Activated CD8-positive, alpha-beta memory T cell treated with anti-CD3 and anti-CD28 coated beads for 1 hour (primary cell): ENCODE measurements at places on chromosomes 7 and 10.

DNA sequence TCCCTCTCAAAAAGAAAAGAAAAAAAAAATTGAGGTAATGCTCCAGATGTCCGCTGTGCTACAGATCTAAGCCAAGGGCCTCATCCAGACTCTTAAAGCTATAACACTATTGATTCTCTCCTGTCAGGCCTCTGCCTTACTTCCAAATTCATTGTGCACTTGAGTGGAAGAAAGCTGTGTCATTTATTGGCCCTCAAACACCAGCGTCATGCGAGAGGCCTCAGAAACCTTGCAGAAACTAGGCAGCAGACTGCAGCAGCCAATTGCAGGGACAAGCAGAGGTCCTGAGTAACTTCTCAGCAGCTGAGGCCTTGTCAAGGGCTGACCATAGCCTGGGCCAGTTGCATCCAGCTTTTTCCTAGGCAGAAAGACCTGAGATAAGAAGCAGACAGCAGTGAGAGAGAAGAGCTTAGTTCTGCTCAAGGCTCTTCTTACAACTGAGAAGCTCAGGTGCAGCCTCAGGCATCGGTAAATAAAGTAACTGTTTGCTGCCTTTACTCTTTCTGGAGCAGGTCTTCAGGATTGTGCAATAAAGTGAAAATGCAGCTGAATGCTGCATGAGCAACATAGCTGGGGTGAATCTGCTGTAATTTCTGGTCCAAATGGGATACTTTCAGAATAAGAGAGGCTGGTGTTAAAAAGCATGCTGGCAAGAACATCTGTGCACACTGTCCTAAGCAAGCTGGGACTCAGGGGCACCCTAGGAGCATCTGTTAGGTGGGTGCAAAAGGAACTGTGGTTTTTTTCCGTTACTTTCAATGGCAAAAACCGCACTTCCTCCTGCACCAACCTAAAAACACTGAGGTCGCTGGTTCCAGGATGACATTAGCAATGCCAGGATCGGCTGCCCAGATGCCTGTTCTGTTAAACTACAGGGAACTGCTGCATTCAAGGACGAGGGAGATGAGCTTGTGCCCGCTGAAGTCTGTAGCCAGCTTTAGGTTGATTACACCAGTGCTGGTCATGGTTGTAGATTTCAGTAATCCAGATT lies 181.8 kb upstream of the PFKP start:
- DNase-seq, result no peak

DNA sequence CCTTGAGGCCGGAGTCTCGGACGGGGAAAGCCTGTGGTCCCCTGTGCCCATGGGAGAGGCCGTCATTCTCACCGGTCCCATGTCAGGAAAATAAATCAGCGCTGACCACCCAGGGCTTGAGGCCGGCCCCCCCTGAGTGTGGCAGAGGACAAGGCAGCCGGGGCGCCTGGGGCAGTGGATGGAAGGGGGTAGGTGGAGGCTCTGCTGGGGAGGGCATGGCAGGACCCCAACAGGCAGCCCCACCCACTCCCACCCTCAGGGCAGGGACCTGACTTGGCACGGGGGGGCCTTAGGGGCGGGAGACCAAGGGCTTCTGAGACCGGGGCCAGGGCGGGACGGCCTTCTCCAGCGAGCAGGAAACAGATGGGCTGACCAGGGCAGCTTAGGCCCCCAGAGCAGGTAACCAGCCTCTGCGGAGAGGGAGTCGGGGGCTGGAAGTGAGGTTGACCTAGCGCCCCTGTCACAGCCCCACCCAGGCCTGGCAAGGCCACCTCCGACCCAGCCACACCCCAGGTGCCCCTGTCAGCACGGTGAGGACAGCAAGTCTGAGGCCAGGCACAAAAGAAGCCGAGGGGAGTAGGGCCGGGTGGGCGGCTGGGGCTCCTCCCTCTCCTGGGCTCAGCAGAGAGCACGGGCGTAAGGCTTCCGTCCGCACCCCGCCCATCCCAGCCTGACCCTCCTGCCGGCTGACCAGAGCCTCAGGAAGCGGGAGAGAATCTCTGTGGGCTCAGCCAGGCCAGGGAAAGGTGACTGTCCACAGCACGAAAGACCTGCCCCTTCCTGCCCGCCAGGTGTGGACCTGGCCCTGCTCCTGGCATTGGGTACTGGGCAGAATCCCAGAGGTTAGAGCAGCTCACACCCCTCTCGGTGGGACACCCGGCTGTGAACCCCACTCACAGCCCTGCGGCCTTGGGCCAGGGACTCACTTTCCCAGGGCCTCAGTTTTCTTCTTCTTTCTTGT lies 87.4 kb downstream of the FOXL3 start:
- no peak for DNase-seq

DNA sequence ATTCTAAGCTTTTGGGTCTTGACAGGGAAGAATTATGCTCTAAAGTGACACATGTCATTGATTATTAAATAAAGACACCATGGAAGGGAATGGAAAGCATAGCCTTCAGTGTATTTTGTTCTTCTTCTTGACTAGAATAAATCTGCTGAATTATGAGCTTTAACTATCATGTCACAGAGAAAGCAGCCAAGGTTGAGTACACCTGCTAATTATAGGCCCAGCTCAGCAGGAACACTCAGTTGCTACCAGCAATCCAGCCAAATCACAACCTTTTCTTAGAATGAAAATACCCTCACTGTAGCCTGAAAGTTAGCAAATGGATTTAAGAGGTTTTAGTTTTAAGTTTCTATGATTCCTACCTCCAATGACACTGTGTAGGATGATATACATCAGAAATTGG lies 225.3 kb upstream of the RHOBTB1 start:
- DNase-seq, result no peak

DNA sequence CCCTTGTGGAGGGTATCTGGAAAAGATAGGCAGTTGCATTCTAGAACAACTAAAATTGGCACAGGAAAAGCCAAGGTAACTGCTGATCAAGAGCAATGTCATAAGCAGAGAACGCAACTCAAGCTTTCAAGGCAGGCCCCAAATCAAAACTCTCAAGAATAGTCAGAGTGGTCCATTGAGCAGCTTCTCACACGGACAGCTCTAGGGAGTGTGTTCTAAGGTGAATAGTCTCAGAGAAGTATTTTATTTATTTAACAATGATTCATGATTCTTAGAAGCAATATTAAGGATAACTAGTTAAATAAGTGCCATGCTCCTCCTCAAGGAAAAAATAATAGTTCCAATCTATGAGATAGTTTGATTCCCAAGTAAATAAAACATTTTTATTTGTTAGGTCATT lies 83.0 kb downstream of the COL28A1 start:
- no peak for DNase-seq

GRCh38 chr10:15738270-15738925 lies 18.7 kb upstream of the ITGA8 start:
- DNase-seq, result no peak

- DNase-seq, result no peak
Measured at GRCh38 chr7:116393654-116394053, 105.9 kb upstream of the CAV2 start.

DNA sequence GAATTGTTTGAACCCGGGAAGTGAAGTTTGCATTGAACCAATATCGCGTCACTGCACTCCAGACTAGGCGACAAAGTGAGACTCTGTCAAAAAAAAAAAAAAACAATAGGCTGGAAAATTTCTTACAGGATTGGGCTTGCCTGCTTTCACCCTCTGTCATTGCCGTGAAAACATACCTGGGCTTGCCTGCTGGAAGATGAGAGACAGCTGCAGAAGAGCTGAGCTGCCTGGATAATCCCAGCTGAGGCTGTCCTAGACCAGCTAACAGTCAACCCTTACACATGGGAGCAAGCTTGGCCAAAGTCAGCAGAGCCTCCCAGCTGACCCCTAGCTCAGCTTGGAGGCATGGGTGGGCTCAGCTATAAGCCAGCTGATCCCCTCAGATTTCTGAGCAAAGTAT lies 306.2 kb downstream of the CCSER2 start:
- no peak for DNase-seq

DNA sequence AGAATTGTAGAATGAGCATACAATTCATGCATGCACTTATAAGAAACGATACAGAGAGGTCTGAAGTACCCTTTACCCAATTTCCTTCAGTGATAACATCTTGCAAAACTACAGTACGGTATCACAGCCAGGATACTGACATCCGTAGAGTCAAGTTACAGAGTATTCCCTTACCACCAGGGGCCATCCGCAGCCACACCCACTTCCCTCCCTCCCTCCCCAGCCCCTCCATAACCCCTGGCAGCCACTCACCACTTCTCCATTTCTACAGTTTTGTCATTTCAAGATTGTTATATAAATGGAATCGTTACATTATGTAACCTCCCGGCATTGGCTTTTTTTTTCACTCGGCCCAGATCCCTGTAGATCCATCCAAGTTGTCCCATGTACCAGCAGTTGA lies 113.6 kb upstream of the RET start:
- no peak for DNase-seq

DNA sequence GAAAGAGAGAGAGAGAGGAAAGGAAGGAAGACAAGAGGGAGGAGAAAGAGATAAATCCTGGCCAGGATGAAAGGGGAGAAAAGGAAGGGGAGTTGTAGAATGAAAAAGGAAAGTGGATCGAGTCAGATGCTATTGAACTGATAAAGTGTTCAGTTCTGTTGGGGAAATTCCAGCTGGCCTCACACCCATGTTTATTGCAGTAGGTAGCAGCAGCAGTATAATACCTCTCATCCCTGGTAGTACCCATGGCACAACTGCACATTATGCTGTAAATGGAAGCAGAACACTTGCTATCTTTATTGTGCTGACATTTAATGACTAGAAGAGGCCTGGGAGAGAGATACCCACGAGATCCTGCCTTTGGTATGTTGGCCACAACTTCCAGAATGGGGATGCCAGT lies 178.1 kb downstream of the EVX1 start:
- DNase-seq, result no peak

- DNase-seq, result no peak
Measured at GRCh38 chr7:45972629-45973312, 51.7 kb upstream of the IGFBP3 start.

- no peak for DNase-seq
Measured at GRCh38 chr10:70551971-70552422, 50.5 kb downstream of the PRF1 start.

GRCh38 chr10:78044699-78045098 lies 11.0 kb downstream of the RPS24 start:
- no peak for DNase-seq

DNA sequence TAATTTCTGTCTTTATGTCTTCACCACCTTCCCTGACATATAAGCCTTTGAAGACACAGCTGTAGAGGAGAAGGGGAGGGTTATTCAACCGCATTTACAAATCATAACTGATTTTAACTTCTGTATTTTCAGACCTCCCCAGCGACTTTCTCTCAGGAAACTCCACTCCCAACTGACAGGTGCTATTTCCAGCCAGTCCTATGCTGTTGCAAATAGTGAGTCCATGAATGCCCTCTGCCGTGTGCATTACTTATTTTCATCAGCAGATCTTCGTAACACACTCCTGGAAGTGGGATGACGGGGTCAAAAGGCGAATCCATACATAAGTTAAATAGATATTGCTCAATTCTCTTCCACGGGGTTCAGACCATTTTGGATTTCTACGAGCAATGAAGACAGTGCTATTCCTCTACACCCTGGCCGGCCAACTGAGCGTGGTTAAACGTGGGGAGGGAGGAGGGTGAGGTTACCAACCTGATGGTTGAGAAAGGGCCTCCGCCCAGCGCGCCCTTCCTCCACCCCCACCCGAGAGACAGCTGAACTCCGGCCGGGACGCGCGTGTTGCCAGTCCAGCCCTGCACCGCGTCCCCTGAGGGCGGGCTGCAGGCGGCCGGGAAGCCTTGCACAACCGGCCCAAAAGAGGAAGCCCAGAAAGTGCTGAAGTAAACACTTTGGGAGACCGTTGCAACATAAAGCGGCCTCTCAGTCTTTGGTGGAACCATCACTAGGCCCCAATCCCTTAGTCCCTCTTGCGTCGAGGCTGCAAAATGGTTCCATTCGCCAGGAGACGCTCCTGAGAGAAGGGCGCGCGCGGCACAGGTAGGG lies at the start of gene APBB1IP:
Gene APBB1IP (plus strand): TSS at position 705 of the 825 bp plus-strand sequence. CDS start 53,986 bp downstream, outside the sequence.
- peak; percentile 35 for DNase-seq

DNA sequence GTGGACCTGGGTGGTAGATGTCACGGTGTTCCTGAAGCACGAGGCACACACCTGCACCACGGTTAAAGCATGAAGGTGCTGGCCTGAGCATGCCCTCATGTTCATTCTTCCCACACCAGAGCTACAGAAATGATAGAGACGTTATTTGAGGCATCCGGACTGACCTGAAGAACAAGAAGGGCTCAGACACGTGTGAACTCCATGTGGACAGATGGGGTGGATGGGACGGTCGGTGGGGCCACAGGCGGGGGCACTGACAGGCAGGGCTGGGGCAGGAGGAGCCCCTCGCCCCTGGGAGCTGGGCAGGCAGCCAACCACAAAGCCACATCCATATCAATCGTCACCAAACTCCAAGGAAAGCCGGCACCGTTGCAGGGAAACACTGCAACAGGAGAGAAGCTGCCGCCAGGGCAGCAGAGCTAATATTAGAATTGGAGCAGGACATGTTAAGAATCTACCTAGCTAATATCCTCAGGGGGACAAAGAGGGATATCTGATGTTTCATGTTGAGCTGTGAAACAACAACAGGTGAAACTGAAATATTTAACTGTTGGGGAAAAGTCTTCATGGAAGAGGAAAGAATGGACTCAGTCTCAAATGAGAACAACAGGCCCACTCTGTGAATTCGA lies 37.8 kb upstream of the DIP2C start:
- DNase-seq, result no peak

DNA sequence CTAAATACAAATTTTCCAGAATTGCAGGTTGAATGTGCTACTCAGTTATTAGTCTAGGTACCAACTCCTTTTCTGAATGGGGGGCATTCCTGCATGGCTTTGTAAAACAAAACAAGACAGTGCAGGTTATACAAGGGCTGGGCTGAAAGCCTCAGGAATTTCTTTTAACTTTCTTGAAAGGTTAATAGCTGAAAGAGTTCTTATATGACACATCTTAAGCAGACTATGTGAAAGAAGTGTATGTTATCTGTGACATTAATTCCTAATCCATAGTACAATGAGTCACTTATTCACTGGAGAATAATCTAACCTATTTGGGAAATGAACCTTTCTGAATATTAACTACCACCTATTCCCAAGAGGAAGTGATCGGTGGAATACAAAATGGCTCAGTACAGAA lies 115.6 kb upstream of the FAM133B start:
- no peak for DNase-seq

GRCh38 chr7:141456298-141456697 lies 94.9 kb upstream of the AGK start:
- DNase-seq, result no peak
